Caki2 (cell line): ENCODE measurements at places on chromosomes 3 and 15. TPM values are rescaled to one million over a fixed set of nuclear protein-coding genes. Genes with fewer than 3 reads are reported as not detected.

- DNase-seq, result no peak
Observed at GRCh38 chr15:74245342-74245931, 9.3 kb downstream of the CCDC33 start.

GRCh38 chr15:65964792-65965433 is 95.6 kb downstream of the RAB11A start:
- DNase-seq, result no peak

- no peak for DNase-seq
Observed at GRCh38 chr3:62335196-62335595, 38.2 kb downstream of the FEZF2 start.

- no peak for DNase-seq
Observed at GRCh38 chr15:24633082-24633481, 42.5 kb upstream of the NPAP1 start.

DNA sequence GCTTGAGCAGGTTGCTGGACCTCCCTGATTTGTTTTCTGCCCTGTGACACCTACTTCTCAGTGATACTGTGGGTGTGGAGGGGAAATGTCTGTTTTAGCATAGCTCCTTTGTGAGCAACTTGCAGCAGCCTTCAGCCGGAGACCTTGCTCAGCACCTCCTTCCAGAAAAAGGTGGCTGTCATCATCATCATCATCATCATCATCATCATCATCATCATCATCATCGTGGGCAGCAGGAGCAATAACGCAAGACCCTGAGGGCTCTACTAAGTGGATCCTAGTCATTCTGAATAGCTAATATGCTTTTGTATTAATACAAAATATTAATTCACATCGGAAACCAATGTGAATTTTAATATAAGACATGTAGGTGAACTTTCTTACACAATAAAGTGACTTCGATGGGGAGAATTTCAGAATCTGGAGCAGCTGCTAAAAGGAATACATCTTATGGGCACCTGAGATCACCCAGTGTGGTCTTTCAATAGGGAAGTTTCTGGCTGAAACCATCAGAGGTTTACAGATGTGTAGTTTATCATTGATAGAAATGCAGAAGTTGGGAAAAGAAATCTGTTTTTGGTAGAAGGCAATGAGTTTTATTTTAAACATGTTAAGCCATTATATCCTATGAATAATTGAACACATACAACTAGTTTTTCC is 8.6 kb downstream of the GABRR3 start:
- DNase-seq, result no peak

DNA sequence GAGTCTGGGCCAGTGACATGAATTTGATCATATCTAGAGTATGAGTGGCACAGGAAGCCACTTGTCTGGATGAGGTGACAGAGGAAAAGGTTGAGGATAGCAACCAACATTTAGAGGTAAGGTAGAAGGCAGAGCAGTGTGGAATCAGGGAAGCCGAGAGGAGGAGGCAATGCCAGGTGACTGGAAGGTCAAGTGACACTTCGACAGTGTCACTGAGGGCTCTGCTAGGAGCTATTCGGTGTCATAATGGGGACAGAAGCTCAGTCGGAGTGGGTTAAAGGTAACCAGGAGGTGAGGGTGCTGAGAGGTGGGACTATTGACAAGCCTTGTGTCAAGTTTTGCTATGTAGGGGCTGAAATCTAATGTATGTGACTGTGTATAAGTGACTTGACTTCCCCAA is 56.7 kb downstream of the IGF1R start:
- DNase-seq, result no peak

DNA sequence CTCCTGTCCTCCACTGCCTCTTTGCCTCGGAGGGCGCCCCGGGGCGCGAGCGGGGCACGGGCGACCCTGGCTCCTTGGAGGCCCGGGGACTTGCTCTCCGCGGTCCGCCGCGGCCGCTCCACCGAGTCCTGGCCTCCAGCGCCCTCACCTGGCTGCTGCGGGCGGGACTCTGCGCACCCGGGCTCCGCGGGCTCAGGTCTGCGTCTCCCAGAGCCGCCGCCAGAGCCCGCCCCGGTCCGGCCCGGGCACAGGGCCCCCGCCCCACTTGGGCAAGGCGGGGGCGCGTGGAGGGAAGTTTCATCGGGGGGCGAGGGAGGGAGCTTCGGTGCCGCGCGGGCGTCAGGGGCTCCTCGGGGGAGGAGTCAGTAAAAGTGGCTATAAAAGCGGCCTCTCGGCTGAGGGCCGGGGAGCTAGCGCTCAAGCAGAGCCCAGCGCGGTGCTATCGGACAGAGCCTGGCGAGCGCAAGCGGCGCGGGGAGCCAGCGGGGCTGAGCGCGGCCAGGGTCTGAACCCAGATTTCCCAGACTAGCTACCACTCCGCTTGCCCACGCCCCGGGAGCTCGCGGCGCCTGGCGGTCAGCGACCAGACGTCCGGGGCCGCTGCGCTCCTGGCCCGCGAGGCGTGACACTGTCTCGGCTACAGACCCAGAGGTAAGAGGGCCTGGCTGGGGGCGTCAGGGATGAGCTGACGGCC is at the start of gene CEMIP:
Gene CEMIP (plus strand): TSS at position 407 of the 694 bp plus-strand sequence. CDS start 94,510 bp downstream, outside the sequence.
- peak; percentile 67 for DNase-seq

- no peak for DNase-seq
Observed at GRCh38 chr3:114435386-114436115, 141.7 kb downstream of the TIGIT start.

DNA sequence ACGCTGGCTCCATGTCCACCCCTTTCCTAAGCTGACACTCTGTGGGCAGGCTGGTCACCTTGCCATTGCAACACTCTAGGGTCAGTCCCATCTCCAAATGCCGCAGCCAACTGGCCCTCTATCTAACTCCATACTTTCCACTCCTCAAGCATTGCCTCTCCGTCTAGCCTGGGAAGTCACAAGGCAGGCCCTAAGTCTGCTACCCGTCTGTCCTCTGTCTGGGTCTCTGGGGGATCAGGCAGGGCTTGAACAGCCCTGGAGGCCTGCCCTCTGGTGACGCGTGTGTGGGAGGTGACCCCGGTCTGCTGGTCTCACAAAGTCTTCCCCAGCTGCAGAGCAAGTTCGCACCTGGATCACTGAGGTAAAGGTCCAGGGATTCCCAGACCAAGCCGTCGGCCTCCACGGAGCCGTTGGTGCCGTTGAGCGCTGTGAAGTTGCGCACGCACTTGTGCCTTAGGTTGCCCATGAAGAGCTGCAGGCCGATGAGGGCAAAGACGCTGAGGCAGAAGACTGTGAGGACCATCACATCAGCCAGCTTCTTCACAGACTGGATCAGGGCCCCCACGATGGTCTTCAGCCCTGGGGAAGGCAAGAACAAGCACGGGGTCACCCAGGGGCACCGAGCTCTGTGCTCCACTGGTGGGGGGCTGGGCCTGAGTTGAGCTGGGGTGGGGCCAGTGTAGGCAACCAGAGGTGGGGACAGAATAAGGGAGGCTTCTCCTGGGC is 39.9 kb downstream of the SCN5A start:
- no peak for DNase-seq

- DNase-seq, result no peak
Observed at GRCh38 chr15:58779554-58779953, 8.5 kb downstream of the MINDY2 start.

- no peak for DNase-seq
Observed at GRCh38 chr15:25712192-25712960, 150.8 kb downstream of the ATP10A start.

GRCh38 chr3:108599677-108600409 is 10.3 kb downstream of the DZIP3 start:
- DNase-seq, result no peak

- no peak for DNase-seq
Observed at GRCh38 chr3:181718369-181718768, 6.6 kb downstream of the SOX2 start.

DNA sequence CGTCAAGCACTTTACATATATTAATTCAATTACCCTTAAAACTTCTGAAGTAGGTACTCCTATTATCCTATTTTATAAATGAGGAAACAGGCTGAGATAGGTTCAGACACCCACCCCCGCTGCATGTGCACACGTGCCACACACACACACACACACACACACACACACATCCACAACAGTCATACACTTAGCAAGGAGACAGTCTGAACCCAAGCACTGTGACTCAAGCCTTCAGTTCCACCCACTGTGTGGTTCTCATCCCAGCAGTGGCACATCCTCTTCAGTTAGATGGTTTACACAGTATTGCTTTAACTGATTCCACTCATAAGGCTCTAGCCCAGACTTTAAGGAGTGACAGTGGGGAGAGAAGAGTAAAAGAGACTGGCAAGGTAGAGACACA is 91.1 kb upstream of the FGF7 start:
- DNase-seq, result no peak

DNA sequence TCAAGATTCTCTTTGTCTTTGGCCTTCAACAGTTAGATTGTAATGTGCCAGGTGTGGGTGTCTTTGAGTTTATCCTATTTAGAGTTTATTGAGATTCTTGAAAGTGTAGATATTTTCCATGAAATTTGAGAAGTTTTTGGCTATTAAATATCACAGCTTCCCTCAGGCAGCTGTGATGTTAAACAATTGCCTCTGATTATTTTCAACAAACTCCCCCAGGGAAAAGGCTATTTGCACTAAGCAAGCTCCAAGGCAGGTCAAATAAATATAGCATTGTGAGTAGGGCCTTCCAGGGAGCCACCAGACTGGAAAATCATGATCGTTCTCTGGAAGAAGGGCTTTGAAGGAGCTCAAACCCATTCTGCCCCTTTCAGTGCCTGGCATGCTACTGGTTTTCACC is 107.0 kb downstream of the EEFSEC start:
- DNase-seq, result no peak

DNA sequence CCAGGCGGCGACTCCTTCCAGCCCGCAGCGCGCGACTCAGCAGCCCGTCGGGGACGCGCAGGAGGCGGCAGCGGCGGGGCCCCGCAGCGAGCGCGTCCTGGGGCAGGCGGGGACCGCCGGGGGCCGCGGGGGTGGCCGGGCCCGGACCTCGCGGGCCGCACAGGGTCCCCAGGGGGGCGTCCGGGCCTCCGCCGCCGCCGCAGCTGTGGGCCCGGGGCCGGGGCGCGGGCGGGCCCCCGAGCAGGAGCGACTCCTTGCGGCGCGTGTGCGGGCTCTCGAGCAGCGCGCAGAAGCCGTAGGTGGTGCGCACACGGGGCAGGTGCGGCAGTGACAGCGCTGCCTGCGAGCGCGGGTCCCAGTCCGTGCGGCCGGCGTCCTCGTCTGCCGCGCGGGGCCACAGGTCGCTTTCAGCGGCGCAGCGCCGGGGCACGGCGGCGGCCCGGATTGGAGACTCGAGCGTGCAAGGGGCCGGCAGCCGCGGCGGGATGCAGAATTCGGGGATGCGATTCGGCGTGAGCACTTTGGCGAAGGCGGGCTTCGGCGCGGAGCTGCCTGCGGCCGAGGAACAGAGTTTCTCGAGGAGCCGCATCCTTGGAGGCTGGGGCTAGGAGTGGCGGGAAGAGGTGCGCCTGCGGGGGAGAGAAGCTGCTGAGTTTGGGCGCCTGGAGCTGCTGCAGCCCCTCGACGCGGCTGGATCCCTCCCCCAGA is 535 bp downstream of the C2CD4B start:
- peak; percentile 20 for DNase-seq

DNA sequence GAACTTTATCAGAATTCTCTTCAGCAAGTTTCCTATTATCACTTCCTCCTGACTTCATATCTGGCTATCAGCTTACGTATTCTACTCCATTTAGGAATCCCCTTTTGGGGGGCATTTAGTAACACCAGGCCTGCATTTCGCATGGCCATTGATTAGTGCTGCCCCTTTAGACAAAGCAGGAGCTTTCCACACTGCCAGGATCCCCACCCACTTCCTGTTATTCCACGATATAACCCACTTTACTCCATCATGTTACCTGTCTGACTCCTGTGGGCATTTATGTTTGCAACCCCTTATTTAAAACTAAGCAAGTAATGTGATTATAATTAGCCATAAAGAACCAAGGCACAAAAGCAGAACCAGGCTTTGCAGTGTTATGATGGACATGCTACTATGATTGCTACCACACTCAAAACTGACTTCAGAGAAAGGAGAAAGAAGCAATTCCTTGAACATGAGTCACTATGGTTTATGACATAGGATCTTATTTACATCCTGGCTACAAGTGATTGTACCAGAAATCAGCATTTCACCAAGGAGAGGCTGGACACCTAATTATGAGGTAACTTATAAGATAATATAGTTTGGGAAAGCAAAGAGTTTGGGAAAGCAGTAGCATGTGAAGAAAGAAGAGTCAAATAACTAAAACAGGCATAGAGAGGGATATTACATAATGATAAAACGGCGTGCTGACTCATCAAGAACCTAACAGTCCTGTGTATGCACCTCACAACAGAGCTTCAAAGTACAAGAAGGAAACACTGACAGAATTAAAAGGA is 96.3 kb downstream of the IGSF11 start:
- DNase-seq, result peak; percentile 54

- DNase-seq, result no peak
Observed at GRCh38 chr15:70324001-70324974, 226.6 kb upstream of the TLE3 start.

DNA sequence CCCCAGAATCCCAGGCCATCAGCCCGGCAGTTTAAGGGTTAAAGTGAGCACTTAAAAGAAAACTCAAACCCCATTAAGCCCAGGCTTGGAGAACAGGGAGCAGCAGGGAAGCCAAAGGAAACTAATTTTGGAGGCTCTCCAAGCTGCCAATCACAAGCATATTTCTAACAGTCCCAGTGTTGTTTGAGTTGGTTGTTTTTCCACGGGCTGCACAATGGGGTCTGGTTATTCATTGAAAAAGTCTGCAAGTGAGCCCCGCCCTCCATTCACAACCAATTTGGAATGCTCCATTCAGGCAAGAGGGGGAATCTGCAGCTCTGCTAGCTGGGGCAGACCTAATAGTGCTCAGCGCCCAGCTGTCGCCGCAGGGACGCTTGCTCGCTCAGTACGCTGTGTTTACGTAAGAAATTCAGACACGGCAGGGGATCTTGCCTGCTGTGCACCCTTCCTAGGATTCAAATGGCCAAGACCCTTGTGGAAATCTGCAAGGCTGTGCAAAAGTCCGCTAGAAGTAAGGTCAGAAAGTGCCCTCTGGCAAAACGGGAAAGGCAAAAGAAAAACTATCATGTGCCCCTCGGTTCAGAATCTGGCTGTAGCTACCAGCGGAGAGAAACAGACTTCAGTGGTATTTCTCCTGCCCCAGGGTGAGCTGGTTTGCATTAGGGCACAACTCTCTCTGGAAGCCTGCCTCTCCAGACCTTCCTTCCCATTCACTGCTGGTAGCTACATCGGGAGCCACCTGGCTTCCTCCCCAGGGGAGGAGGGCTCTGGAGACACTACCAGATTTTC is 11.0 kb downstream of the ETV5 start:
- DNase-seq, result peak; percentile 98

- no peak for DNase-seq
Observed at GRCh38 chr3:34200576-34200975, 402.1 kb downstream of the PDCD6IP start.

DNA sequence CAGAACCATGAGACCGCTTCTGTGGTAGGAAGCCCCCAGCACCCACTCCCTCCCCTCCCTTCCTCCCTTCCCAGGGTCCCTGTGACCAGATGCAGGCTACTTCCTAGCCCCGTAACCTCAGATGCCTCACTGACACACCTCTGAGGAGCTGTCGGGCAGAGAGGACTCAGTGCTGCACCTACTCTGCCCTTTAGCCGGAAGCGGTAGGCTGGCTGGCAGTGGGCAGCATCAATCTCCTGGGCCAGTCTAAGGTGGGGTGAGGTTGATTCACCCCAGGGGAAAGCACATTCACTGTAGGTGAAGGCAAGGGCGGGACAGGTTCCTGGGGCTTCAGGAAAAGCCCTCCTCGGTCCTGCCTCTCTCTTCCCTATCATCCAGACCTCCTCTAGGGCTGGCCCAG is 19.1 kb downstream of the CSRNP1 start:
- no peak for DNase-seq

Gene TMC3
- not detected in 2 replicates for total RNA-seq

Gene STARD9
- 0.29 and 0.41 TPM in 2 replicates for total RNA-seq

Gene C3orf20
- total RNA-seq, result not detected in 2 replicates

Gene NIPA2
- total RNA-seq, result 130 and 160 TPM in 2 replicates

Gene KLHL40
- total RNA-seq, result not detected in 2 replicates

Gene SLC24A5
- not detected in 2 replicates for total RNA-seq

Gene FEZF2
- total RNA-seq, result not detected in 2 replicates

Gene CCR8
- total RNA-seq, result not detected in 2 replicates

Gene TMEM43
- 67.2 and 73.4 TPM in 2 replicates for total RNA-seq

Gene GPR62
- total RNA-seq, result not detected in 2 replicates
